ENCODE measurements at places on chromosomes 5 and 9. TPM values are rescaled to one million over a fixed set of nuclear protein-coding genes. Genes with fewer than 3 reads are reported as not detected.
A peak's percentile ranks its signal among the peaks of the same experiment; 100 is the strongest.

The OR13F1 gene
- not detected for total RNA-seq

The SPATA6L gene
- total RNA-seq = 10.1 TPM

The RORB gene
- 5.2 TPM for total RNA-seq

The TLX3 gene
- not detected for total RNA-seq

The RETREG1 gene
- 26.0 TPM for total RNA-seq

The C5orf52 gene
- total RNA-seq = not detected

The GFM2 gene
- total RNA-seq = 23.9 TPM

DNA sequence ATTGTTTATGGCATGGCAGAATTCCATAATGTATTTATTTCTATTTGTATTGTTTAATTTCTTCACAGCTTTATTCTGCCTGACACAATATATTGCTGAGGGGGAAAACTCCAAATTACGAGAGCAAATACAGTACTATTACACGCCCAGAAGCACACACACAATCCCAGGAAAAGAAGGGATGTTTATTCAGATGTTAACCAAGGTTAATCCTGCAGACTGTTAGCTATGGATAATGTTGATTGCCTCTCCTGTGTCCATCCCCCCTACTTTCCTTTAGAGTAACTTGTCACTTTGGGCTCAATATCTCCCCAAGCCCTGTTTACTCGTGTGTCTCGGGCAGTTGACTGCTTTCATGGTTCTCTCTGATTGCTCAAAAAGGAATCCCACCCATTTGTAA, 84.2 kb upstream of the ERCC6L2 start:
- no peak for DNase-seq

DNA sequence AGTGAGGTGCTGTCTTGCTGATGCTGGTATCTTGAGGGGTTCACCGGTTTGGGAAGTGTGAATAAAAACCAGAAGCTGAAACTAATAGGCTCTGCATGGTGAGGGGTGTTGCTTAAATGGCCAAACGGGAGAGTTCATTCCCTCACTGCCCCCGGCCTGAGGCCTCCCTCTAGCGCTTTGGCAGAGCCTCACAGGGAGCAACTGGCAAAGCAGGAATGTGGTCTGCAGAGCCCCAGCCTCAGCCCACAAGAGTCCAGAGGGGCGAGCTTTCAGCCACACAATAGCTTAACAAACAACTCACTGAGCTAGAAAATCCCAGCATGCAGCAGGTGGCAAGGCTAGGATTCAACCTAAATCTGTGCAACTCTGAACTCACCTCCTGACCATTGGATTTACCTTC, 234.8 kb downstream of the MED10 start:
- DNase-seq = no peak

GRCh38 chr5:124870070-124870469, 123.6 kb upstream of the ZNF608 start:
- DNase-seq = no peak

DNA sequence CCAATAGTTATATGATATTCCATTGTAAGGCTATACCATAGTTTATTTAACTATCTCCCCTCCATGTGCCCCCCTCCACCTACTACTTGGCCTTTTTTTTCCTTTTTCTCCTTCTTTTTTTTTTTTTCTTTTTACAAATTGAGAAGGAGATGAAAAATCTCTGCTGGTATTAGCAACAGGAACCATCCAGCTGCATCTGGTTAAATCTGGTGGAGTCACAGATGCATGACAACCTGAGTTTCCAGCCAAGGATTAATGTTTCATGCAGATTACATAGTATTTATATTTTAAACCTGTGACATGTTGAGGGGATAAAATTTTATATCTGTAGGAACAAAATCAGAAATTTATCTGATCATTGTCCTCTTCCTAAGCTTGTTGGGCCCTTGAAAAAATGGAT, 128.5 kb upstream of the IQGAP2 start:
- no peak for DNase-seq

DNA sequence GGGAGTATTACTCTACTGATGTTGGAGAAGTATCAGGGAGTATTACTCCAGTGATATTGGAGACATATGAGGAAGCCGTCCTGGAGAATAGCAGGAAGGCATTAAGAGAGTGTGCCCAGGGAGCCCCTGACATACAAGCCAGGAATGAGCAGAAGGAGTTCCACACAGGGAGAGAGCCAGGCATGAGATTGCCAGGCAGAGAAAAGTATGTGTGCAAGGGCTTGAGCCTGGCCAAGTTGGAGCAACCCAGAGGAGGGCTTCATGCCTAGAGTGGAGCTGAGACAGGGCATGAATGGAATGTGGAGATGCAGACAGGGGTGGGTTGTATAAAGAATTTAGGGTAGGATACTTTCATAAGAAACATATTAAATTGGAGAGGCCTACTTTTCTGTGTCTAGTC, 213.8 kb downstream of the ADCY2 start:
- no peak for DNase-seq

GRCh38 chr9:68538200-68538599, 2.5 kb downstream of the TMEM252 start:
- no peak for DNase-seq

DNA sequence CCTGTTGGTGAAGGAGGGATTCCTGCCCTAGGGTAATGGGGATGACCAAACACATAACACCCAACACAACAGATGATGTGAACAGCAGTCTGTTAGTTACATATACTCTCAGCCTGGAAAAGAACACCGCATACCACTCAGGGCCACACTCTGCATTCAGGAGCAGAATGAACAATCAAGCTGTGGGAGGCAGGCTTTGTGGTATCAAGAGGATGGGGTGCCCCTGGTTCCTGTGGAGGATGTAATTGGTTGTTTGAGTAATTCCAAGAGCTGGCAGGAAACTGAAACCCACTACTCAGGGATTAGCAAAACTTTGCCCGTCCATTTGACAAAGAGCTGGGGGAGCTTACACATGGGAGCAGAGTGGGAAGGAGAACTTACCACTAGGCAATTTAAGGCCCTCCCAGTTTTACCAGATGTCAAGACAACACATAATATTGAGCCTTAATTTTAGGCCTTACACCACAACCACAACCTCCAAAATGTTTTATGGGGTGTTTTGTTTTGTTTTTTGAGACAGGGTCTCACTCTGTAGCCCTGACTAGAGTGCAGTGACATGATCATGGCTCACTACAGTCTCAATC, 15.6 kb upstream of the PRKAA1 start:
- no peak for DNase-seq

- DNase-seq = no peak
Observed at GRCh38 chr9:87322840-87323635, 174.6 kb upstream of the DAPK1 start.

DNA sequence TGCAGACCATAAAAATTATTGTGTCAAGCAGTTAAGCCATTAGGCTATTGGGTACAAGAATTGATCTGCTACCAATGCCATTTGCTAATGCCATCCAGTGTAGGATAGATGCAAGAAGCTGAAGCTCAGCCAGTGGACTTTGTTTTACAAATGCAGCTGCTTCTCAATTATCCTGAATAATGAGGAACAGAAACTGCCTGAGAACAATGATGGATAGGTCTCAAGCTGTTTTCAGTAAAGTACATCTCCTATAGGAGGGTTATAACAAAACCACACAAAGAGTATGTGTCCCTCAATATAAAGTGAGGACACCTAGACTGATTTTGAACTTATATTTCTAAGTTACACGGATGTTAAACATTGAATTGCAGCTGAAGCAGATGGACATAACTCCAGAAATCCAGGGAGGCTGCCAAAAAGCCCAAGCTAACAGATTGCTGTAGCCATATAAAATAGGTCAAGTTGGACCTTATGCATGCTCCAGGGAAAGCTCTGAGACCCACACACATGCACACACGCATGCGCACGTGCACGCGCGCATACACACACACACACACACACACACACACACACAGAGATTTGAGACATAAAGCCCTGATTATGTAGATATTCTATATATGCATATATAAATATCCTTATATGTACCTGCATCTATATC, 482.7 kb upstream of the CD180 start:
- DNase-seq = no peak

DNA sequence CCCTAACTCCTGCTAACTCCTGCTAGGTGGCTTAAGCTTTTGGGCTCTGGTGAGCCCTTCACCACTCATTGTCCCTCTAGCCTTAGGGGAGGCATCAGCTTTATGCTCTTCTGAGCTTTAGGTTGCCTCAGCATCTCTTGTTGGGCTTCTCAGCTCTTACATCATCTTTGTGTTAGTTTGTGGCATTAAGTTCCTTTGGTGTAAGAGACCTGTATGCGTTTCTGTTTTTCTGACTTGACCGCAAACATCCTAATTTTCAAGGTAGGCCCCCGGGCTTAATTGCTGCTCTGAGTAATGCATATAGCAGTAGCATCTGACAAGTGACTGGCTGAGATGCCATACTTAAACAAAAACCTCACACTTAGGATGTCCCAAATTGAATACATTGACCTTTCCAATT, 287.8 kb upstream of the TUT7 start:
- DNase-seq = no peak

DNA sequence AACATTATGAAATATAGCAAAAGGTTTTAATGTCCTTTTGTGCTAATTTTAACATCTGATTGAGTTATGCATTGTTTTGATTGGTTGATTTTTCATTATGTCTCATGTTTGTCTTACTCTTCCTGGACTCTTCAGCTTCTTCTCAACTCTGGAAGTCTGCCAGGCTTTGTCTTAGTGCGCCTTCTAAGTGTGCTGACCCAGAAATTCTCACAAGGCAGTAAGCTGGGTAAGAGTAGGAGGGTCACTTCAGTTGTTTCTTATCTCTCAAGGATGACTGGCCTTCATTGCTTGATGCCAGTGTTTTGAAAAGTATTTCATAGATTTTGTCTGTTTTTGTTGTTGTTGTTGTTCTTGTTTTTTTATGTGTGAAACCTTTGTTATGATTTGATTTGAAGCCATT, 59.2 kb downstream of the RIC1 start:
- DNase-seq = peak; percentile 11

- no peak for DNase-seq
Observed at GRCh38 chr5:643351-643801, 31.2 kb downstream of the CEP72 start.

DNA sequence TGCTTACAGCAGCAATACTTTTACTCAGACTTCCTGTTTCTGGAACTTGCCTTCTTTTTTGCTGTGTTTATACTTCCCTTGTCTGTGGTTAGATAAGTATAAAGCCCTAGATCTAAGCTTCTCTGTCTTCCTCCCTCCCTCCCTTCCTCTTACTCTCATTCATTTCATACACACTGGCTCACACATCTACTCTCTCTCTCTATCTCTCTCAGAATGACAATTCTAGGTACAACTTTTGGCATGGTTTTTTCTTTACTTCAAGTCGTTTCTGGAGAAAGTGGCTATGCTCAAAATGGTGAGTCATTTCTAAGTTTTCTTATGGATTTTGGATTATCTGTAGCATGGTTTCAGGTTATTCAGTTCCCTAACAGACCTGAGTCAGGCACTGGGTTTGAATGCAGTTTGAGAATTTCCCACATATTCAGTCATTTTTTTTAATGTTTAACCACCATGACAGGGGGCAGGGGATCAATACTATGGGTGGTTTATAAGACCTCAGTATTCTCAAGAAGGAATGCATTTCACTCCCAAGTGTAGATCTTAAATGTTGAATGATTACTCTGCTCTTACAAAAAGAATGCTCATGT, at the start of gene IL7R:
Gene IL7R (plus strand): TSS at position 127 of the 587 bp plus-strand sequence. CDS start 87 bp downstream, at position 214.
- DNase-seq = no peak

- DNase-seq = no peak
Observed at GRCh38 chr5:73908395-73908794, 282.4 kb downstream of the ARHGEF28 start.
